H4 (cell line): ENCODE measurements at places on chromosomes 11 and 22.
A peak's percentile ranks its signal among the peaks of the same experiment; 100 is the strongest.

DNA sequence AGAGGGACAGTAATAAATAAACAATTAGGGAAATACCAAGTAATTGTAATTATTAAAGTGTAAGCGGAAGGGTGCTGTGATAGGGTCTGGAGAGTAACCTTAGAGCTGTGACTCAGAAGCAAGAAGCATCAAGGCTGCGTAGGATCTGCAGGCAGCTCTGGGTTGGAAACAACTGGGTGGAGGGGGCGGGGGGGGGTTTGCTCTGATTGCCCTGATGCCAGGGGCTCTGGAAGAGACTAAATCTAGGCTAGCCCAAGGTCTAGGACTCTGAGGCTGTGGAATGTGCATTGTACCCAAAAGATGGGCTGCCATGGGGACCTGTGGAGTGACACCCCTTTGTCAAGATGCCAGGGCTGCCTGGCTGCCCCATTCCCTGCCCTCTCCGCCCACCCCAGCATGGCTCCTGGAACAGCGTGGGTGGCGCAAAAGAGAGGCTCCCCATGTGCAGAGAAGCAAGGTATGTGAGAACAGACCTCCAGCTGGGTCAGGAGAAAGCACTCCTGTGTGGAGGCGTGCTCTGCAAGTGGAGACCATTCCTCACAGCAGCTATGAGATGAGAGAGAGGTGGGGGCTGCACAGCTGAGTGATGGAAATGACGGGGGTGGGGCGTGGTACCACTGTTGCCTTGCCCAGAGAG lies 101.1 kb upstream of the CRYBB3 start:
- no peak for DNase-seq

- DNase-seq, result peak; percentile 12
Measured at GRCh38 chr22:44147821-44148574, 32.7 kb upstream of the PARVG start.

DNA sequence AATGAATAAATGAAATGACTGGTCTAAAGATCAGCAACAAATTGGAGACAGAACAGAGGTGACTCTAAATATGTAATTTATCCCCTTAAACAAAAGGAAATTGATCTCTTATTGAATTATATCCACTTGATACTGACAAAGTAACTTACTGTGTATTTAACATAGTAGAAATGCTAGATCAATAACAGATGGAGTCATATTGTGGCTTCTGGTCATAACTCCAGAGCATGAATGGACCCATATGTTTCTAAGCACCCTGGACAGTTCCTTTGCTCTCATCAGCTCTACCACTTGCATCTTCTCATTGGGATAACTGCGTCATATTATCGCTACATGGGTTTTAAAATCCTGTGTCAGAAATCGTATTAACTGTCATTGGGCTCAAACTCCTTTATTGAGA lies 222.3 kb downstream of the ETS1 start:
- DNase-seq, result no peak

DNA sequence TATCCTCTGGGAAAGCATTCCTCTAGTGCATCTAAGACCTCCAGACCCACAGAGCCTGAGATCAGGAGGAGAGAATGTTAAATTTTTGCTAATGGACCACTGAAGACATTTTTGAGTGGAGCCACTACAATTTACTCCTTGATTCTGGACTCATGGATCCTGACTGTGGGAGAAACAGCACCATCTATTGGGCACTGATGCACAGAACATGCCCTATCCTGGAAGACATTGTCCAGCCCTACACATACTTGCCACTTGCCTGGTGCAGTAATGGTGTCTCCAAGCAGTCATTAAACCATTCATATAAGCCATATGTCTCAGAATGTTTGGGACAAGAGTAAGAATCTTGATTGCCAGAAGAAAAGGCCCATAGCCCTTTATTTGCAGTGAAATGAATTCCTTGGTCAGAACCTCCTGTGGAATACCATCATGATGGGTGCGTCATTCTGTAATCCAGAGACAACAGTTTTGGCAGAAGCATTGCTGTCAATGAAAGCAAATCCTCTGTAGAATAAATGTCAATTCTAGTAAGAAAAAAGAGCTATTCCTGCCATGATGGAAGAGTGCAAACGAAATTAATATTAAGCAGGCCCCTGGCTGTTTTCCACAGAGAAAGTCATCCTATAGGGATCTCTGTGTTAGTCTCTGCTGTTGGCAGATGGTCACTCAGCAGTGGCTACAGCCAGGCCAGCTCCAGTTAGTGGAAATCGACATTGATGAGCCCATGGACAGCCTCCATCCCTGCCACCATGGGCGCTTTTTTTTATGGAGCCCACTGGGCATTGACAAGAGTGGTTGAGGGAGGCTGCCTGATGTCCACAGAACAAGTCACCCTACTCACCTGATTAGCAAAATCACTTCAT lies 43.5 kb downstream of the GGTLC2 start:
- DNase-seq, result peak; percentile 31

- DNase-seq, result peak; percentile 72
Measured at GRCh38 chr11:65429068-65429681, 6.6 kb downstream of the NEAT1 start.

- no peak for DNase-seq
Measured at GRCh38 chr11:93271596-93271995, 58.9 kb upstream of the DEUP1 start.

DNA sequence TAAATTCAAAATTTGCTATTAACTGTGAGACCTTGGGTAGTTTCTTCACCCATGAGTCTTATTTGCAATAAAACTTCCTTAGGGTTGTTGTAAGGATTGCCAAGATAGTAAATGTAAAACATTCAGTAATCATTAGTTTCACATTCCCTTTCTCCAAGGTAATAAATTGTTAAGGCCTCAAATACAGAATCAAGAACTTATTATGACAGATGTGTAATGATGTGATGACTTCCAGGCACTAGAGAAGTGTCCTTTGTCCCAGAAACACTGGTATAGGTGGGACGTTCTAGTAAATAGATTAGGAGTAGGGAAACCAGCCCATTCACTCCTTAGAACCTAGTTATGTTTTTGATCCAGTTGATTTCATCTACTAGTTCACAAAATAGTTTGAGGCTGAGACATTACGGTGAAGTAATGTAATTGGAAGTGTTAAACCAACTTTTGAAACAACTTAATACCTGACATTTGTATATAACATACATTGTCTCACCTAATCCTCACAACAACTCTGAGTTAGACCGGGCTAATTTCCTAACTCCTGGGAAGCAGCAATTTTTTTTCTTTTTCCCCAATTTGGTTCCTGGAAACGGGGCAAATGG lies 25.5 kb downstream of the CTNND1 start:
- DNase-seq, result no peak

DNA sequence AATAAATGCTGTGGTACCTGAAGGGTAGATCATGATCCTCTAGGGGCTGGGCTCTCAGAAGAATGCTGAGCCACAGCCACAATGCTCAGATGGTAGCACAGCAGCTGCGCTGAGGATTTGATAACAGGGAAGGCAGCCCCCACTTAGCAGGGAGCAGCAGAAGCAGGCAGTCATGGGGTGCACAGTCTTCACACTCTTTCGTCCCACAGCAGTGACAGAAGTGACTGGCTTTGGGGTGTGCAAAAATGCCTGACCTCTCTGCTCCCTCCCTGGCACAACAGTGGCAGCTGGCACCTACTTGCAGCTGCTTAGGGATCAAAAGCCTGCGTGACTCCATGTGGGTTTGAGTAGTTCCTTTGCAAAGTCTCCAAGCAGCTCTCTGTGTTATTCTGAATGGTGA lies 1349.8 kb upstream of the RAG2 start:
- no peak for DNase-seq
